ENCODE measurements at places on chromosomes 7 and 10.

- DNase-seq, result no peak
Measured at GRCh38 chr10:29379208-29379607, 90.3 kb downstream of the LYZL1 start.

- peak; percentile 71 for DNase-seq
Measured at GRCh38 chr10:93999401-93999851, 5.7 kb downstream of the PLCE1 start.

DNA sequence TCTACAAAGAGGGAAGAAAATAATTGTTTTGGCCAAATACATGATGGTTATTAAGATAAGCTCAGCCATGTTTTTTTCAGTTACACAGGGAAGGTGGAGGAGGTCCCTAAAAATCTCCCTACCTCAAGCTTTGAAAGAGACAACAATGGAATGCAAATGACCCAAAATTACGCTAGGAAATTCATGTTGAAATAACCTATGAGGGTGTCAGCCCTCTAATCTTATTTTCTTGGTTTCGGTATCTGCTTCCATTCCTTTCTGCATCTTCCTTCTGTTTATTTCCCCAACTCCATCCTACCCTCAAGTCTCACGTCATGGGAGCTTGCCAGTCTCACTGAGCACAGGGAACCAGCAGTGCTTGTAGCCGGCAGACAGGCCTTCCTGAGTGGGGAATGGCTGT is 40.6 kb upstream of the SMNDC1 start:
- no peak for DNase-seq

GRCh38 chr7:35424440-35424839 is 170.5 kb upstream of the TBX20 start:
- DNase-seq, result no peak

GRCh38 chr7:2411815-2412586 is 8.6 kb downstream of the CHST12 start:
- no peak for DNase-seq
